CD4-positive, alpha-beta T cell treated with Interferon gamma for 1 hour (primary cell): ENCODE measurements at places on chromosomes 6 and 20.

- DNase-seq, result no peak
Measured at GRCh38 chr6:35775031-35775430, 1.4 kb upstream of the CLPSL2 start.

- no peak for DNase-seq
Measured at GRCh38 chr6:83509441-83509840, 2.9 kb upstream of the PRSS35 start.

DNA sequence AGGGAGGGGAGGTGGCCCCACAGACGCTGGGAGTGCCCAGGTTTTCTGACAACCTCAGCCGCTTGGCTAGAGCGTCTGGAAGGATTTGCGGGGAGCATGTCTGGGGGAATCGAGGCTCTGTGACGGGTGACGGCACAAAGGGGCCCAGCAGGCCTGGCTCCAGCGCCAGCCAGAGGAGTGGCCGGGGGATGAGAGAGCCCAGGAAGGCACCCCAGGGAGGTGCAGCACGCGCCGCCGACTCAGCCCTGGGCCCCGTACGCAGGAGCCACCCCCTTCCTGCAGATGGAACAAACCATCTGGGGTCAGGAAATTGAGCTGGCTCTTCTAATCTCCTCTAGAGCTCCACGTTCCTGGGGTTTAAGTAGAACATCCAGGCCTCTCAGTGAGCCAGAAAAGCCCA is 5.9 kb upstream of the SLCO4A1 start:
- DNase-seq, result no peak

DNA sequence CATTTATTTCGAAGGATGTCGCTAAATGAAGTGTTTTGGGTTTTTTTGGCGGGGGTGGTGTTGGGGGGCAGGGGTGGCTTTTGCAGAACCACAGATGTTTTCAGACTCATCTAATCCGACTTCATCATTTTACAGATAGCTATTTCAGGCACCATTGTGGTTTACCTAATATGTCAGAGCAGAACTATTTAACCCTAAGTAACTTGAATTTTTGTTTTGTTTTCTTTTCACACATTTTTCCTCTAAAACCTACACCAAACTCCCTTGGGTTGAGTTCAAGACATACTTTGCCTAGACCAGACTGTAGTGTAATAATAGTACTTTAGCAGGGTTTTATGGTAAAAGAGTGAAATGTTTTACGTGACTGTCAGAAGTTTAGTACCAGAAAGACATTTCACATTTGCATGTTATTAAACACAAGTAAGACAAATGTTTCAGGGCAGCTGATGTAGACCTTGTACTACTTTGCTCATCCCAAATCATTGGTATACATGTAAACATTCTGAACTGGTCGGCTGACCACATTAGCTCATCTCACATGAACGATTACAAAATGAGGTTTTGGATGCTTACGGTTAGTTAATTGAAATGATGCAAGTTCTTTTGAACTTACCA is 37.7 kb downstream of the MAP3K4 start:
- no peak for DNase-seq

DNA sequence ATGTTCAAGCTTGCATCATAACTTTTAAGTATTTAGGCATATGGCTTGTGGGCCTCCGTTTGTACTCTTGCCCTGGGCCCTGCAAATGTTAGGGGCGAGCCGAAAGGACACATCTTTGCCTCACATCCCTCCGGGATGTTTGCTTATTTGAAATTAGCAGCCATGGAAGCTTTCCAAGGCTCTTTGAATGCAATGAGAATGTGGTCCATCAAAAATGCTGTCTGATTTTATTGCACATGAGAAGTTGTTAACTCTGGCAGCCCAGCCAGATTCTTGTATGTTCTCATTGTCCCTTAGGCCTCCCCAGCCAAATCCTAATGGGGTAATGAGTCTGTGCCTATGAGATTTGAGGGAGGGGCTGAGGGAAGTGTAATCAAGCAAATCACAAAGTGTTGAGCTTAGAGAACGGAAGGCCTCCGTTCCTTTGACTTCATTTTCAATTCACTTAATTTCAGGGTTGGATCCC is 261.2 kb upstream of the MARCKS start:
- DNase-seq, result no peak

DNA sequence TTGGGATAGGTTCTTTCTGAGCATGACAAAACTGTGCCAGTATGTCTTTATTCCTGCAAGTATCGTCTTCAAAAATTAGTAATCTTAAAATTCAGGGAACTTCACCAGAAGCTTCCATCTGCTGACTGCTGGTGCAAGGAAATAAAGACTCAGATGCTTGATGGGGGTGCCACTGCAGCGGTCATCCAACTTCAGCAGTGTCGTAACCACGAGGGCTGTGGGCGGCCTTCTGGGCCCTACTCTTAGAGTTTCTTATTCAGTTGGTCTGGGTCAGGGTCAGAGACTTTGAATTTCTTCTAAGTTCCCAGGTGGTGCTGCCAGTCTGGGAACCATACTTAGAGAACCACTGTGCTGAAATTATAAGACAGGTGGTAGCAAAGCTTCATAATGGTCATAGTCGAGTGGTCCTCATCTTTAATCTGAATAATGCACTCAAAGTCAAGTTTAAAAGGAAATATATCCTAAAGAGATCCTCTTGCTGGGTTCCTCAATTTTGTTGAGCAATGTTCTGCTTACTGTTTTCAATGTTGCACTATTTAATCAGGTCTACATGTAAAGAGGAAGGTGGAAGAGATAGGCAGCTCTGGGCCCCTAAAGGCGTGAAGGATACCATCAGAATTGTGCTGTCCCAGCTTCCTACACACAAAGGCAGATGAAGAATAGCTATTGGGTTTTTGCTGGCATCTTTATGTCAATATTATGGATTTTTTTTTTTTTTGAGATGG is 165.4 kb upstream of the GMDS start:
- no peak for DNase-seq

DNA sequence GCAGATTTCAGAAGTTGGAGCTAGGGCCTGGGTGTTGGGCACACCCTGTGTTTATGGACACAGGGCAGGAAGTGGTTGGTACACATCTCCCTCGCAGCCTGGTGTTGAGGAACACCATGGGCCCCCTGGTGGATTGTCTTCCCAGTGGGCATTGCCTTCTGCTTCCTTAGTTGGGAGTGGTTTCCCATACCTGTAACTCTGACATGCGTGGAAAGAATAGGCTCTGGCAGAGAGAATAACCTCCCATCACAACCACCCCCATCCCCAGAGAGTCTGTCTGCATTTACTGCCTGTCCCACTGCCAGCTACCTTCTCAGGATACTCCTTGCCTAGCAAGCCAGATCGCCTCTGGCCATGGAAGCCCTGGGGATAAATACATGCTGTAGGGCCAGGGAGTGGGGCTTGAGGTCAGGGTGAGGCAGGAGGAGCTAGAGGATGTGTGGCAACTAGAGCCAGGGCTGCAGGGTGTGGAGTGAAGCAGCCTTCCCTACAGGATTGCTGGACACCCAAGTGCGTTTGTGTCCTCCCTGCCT is 14.7 kb downstream of the LRRC73 start:
- peak; percentile 9 for DNase-seq

DNA sequence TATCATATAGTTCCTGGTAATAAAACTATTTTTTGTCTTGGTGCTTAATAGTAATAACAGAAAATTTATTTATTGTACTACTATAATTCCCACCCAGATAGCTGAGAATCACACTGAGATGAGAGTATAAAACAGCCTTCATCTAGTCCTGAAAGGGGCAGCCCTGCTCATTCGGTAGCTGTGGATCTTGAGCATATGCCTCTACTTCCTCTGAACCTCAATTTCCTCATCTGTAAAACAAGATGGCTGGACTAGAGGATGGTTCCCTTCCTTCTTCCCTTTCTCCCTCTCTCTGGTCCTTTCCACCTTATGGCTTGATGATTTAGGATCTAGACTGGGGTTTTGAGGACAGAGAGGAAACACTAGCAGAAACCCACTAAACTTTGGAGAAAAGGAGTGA is 15.0 kb downstream of the FKBP5 start:
- no peak for DNase-seq

GRCh38 chr6:126718600-126719327 is 378.8 kb downstream of the CENPW start:
- DNase-seq, result no peak

GRCh38 chr6:151437401-151437800 is 14.5 kb downstream of the RMND1 start:
- DNase-seq, result no peak

- no peak for DNase-seq
Measured at GRCh38 chr6:133947302-133947900, 5.6 kb upstream of the TBPL1 start.

- DNase-seq, result no peak
Measured at GRCh38 chr6:131656667-131657066, 19.6 kb downstream of the ENPP3 start.

DNA sequence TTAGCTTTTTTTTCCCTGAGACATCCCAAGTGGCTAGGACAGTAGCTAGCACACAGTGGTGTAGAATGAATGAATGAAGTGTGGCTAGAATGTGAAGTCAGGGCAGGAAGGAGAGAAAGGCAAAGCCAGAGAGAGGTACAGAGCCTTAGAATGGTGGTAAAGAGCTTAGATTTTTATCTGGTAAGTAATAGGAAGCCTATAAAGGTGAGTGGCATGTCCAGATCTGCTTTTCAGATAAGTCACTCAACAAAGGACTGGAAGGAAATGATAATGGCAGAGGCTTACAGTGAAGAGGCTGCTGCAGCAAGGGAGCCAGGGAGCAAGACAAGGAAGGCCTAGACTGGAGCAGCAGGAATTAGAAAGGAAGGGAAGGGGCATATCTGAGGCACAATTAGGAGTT is 96.0 kb upstream of the PRDM1 start:
- no peak for DNase-seq

DNA sequence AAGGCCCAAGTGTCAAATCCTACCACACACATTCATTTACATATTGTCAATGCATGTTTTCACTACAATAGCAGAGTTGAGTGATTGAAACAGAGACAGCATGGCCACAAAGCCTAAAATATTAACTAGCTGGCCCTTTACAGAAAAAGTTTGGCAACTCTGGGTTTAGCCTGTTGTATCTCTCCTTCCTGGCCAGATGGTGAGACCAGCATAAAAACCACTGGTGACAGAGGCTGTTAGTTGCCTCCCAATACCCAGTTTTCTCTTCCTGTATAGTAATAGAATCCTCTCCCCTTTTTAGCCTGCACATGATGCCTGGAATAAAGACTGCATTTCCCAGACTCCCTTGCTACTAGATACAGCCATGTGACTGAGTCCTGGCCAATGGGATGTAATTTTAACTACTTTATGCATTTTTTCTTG is 100.0 kb upstream of the TAB2 start:
- no peak for DNase-seq

GRCh38 chr6:113414511-113414910 is 442.6 kb upstream of the MARCKS start:
- no peak for DNase-seq

DNA sequence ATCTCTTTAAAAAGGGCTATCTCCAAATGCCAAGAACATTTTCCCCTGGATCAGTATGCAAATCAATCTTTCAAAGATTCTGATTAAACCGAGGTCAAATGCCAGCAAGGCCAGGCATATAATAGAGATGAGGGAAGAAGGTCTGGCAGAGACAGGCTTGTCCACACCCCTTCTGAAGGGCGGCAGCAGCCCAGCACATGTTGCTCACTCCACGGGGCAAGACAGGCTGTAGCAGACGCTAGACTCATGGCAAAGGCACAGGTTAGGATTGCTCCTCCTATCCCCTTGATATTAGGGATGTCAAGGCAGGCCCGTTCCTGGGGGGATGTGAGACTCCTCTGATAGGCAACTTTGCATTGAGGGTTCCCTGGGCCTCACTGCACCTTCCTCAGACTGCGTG is 104.7 kb upstream of the RIN2 start:
- DNase-seq, result no peak

DNA sequence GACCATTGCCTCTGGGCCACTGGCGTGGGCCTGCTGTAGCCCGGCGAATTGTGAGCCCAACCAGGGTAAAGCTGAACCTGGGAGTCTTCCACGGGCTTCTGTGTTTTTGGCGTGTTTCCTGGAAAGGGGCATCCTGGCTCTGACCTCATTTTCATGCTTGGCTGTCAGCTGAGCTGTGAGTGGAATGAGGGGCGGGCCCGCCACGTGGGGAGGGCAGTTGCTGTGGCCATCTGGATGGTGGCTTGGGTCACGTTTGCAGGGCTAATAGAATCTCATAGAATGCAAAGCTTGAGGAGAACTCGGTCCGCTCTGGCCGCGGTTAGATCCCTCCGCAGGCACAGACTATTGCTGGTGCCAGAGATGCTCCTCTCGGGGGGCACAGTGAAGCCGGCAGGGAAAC is 263.0 kb downstream of the SMOC2 start:
- DNase-seq, result no peak
